ENCODE measurements at places on chromosomes 11 and 22.

- no peak for DNase-seq
These were observed 54.6 kb downstream of the POLD3 start for GRCh38 chr11:74646954-74647353.

- DNase-seq, result no peak
These were observed 83.2 kb downstream of the BUD13 start for GRCh38 chr11:116689413-116690127.

- no peak for DNase-seq
These were observed 122.3 kb downstream of the BRD1 start for GRCh38 chr22:49705216-49705971.

GRCh38 chr11:86174101-86175046, 70.2 kb upstream of the EED start:
- no peak for DNase-seq

DNA sequence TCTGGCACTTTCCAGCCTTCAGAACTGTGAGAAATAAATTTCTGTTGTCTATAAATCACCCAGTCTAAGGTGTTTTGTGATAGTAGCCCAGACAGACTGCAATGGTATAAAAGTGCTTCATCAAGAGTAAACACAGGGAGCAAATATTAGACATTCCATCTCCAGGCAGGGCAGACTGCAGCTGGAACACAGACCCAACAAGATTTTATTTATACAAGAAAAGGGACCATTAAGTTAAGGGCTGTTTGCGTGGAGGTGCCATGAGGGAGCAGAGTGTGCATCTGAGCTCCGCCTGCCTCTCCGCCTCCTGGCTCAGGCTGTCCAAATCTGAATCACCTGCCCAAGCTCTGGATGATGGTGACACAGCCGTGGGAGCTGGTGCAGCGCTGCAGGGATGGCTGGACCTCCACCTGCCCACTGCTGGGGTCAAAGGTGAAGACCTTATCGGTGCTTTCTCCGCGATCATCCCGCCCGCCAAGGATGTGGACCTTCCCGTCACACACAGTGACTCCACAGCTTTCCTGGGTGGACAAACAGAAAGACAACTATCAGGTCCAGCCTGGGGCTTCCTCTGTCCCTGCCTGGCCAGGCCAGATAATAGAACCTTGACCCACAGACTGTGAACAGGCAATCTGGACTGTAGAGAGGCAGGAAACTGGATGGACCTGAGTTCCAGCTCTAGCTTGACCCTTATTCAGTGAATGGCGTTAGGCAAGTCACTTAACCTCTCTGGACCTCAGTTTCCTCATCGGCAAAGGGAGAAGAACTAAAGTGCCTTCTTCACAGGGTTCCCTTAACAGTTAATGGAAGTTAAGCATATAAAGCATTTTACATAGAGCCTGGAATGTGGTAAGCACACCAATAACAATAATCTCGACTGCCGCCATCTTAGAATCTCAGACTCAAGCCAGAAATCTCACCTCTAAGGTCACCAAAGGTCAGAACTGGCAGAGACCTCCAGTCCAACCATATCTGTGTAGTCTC, 10.5 kb downstream of the KLHL35 start:
- DNase-seq, result no peak

DNA sequence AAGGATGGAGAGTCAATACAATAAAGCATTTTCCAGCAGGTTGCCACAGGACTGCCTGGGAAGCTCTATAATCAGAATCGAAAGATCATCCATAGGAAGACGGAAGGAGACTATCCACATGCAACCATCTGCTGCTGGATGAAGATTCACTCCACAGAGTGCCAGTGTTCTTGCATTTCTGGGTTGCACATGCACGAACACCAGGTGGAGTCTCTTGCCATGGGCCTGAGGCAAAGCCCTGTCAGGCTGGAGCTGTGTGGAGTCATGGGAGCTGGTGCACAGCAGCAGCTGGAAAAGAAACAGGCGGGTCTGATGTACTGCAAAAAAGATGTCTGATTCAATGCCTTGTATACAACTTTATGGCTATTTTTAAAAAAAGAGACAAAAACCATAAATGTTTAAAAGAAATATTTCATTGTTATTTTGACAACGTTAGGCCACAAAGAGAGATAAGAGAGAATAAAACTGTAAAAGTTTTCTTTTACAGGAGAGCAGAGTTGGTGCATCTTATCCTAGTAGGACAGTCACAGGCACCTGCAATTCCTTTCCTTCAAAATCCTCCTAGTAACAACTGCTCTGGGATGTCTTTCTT, 12.9 kb upstream of the FAT3 start:
- no peak for DNase-seq

DNA sequence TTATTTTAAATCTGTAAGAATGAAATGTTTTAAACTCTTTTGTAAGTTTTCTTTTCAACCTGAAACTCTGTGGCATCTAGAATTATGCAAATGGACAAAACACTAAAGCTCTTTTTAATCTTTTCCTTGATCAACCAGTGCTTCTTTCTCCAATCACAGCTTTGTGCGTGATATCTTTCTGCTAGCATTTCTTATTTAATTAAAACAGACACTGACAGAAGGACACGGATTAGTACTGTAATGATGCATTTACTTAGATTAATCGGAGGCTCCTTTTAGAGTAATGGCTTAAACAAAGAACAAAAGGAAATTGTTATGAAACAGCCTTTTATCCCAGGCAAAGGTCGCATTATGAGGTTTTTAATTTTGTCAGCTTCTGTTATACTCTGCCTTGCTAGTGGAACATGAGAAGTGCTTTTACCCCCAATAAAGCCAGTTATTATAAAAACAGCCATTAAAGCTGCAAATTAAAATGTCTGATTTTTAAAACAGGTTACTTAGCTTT, 48.5 kb upstream of the SOX6 start:
- DNase-seq, result no peak

DNA sequence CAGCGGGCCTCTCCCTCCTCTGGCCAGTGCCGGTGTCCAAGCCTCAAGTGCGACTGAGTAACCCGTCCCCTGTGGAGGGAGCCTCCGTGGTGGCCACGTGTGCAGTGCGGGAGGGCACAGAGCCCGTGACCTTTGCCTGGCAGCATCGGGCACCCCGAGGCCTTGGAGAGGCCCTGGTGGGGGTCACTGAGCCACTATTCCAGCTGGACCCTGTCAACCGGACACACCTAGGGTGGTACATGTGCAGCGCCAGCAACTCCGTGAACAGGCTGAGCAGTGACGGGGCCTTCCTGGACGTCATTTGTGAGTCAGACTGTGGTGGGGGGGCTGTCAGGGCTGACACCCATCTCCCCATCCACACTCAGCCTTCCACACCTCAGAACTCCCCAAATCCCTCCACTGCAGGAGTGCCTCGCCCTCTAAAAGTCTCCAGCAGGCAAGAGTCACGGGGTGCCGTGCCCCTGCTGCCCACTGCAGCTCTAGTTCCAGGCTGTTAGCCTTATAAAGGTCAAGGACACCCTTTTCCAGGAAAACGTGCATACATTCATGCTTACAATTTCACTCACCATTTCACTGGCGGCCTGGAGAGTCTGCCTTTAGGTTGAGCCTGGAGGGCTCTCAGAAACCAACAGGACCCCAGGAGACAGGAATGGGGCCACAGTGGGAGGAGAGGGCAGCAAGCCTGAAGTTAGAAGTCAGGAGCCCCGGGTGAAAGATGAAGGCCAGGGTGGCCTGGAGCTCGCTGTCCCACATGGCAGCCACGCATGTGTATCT, 2.6 kb downstream of the VSIG10L2 start:
- no peak for DNase-seq

- no peak for DNase-seq
These were observed 793.5 kb upstream of the CNTN5 start for GRCh38 chr11:98227278-98227677.

- DNase-seq, result no peak
These were observed 292.2 kb downstream of the ST3GAL4 start for GRCh38 chr11:126647735-126648134.

- no peak for DNase-seq
These were observed 41.6 kb upstream of the PAK1 start for GRCh38 chr11:77515483-77515882.

GRCh38 chr11:106962995-106963394, 55.3 kb downstream of the GUCY1A2 start:
- no peak for DNase-seq

GRCh38 chr11:60500276-60500910, 7.8 kb downstream of the MS4A12 start:
- DNase-seq, result no peak
